ENCODE measurements at places on chromosomes 2 and 18.

- DNase-seq = no peak
Observed at GRCh38 chr18:3036108-3036507, 23.2 kb upstream of the LPIN2 start.

DNA sequence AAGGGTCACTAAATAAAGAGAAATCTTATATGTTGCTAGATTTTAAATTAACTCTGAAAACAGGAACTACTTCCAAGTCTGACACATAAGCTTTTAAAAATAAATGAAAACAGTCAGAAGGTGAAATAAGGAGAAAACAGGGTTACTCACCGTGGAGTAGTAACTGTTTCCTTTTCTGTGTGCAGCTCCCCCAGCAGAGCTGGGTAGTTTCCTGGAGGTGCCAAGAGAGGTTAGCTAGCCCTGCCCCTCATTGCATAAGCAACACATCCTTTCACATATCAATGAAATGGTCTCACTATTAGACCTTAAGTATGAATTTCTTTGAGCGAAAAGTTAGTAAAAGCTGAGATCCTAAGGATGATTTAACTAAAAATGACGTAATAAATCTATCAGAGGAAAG, 54.0 kb upstream of the GPR75 start:
- DNase-seq = no peak

DNA sequence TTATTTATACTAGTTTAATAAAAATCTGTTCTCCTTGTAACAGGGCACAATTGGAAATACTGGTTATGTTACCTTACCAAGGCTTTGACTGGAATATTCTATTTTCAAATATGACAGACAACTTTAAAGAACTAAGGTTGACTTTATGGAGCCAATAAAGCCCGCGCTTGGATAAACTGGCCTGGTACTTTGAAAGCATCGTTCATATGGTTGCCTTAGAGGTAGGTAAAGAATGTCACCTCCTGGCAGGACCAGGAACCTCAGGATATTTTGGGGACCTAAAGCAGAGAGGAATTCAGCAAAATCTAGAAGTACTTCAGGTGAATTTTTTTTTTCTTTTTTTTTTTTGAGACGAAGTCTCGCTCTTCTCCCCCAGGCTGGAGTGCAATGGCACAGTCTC, 71.2 kb upstream of the CREB1 start:
- DNase-seq = no peak

GRCh38 chr18:10322435-10322834, 132.0 kb upstream of the APCDD1 start:
- no peak for DNase-seq

DNA sequence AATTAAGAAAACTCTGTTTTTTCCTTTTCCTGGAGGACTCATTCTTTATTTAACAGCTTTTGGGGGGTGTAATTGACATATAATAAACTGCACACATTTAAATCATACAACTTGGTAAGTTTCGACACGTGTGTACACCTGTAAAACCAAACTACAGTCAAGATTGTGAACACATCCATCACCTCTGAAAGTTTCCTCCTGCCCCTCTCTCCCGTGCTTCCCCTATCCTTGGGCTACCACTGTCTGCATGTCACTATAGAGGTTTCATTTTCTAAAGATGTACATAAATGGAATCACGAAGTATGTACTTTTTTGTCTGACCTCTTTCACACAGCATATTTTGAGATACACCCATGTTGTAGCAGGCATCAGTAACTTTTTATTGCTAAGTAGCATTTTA, 100.0 kb downstream of the BIN1 start:
- DNase-seq = no peak

GRCh38 chr2:171688129-171688465, 828 bp downstream of the DYNC1I2 start:
- peak; percentile 5 for DNase-seq

DNA sequence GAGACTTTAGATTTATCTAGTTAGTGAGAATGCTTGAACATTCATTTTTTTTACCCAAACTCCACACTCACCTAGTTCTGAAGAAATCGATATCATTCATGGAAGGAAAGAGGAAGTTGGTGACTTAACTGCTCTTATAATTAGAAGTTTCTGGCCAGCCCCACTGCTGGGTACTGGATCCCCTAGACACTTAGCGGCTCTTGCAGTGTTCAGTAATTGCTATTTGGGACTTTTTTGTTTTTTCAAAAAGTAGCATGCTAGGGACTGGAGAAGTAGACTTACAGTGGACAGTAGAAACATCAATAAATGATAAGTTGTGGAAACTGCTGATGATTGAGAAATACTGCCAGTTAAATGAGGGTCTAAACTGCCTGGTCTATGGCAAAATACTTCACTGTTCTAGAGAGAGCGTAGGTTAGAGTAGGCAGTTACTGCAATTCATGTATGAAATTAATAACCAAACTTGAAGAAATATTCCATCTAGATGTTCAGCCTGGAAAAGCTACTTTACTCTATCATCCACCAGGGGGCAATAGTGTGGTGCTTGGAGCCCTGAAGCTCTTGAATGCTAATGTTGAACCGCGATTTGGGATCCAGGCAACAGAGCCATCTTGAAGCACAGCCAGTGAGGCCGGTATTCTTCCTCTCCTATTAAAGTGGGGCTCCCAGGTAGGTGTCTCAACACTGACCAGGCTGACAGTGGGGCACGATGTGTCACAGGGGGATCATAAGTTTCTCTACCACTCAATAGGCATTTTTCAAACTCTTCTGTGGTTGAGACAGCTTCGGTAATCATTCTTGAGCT, 146.1 kb upstream of the SESTD1 start:
- DNase-seq = peak; percentile 65

- DNase-seq = no peak
Observed at GRCh38 chr18:35993013-35993412, 20.5 kb downstream of the RMP24 start.

DNA sequence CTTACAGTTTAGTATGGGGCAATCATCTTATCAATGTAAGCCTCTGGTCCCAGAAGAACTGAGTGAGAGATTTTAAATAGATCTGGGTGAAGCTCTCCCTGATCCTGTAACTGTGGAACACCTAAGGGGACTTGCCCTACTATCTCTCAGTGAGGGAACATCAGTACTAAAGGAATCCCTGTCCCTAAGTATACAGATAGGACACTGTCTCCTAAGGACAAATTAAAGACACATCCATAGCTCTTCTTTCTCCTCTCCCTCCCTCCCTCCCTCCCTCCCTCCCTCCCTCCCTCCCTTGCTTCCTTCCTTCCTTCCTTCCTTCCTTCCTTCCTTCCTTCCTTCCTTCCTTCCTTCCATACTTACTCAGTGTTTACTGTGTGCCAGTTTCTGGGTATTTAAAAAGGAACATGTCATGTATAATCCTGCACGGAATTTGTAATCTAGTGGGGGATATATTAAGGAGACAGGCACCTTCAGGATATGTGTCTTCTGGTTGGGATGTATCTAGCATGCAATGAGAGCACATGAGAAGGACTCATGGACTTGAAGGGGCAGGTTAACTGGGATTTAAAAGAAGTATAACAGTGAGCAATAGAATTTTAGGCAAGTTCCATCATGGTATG, 222.2 kb upstream of the ATP5MC3 start:
- DNase-seq = no peak

GRCh38 chr2:120108049-120108448, 95.2 kb downstream of the EPB41L5 start:
- peak; percentile 76 for DNase-seq

GRCh38 chr18:62898359-62898758, 183.0 kb downstream of the PHLPP1 start:
- DNase-seq = no peak

DNA sequence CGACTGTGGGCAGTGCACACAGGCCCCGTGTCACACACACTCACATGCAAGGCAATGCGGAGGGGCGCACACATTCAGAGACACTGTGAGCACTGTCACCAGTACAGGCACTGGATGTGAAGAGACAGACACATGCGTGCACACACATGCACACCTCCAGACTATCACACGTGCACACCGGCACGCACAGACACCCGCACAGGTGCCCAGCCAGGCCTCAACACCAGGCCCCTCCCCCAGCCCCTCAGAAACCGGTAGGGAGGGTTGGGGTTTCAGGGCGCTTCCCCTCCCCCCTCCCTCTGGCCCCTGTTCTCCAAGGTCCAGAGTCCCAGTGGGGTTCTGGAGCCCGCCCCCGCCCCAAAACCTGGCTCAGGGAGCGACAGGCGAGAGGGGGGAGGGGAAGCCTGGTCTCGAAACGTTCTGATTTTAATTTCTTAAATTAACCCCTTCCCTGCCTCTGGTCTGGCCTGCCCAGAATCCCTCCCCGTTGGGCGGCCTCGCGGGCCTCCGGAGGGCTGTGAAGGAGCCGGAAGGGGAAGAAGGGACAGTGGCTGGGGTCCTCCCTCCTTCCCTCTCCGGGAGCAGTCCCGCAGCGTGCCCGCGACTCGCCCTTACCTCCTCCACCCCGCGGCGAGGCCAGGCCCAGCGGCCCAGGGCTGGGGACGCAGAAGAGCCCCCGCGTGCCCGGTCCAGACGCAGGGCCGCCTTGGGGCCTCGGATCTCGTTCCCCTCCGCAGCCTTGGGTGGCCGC, 558 bp downstream of the FBXO41 start:
- DNase-seq = no peak

- DNase-seq = no peak
Observed at GRCh38 chr2:241897231-241897916, 27.8 kb downstream of the RTP5 start.

- DNase-seq = peak; percentile 70
Observed at GRCh38 chr2:42568401-42569115, at the start of gene MTA3. MTA3 (plus strand) TSS chr2:42568632; CDS start chr2:42568746, 114 bp downstream.

DNA sequence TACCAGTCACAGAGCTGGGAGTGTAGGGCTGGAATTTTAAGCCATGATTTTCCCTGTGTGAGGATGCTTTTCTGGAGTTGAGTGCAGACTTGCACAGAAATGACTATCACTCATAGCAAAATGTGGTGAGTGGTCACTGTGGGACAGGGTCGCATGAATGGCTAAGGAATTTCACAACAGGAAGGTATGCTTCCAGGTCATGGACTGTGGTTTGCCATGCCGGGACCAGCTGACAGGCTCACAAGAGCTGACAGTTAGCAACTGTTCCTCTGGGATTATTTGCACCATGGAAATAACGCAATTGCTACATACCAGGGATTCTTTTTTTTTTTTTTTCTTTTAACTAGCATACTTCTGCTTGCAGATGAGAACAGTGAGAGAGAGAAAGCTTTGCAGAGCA, 3.8 kb upstream of the UXS1 start:
- peak; percentile 97 for DNase-seq

- DNase-seq = no peak
Observed at GRCh38 chr2:7639476-7639875, 722.3 kb downstream of the RNF144A start.

DNA sequence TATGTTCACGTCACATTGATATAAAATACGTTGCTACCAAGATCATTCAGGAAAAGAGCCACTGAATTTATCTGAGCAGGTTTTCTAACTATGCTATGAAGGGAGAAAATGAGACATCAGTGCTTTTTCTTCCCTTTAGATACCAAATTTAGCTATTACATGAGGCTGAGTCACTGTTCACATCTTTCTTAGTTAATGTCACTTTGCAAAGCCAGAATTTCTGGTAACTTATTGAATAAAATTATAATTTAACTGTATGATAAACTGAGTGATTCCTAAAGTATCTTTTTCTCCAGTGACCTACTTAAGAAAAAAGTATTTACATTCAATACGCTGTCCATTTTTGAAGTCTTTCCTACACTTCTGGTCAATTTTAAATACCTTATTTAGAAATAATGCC, 22.7 kb downstream of the C1D start:
- peak; percentile 5 for DNase-seq

GRCh38 chr2:61554604-61555003, 16.4 kb upstream of the XPO1 start:
- DNase-seq = no peak

DNA sequence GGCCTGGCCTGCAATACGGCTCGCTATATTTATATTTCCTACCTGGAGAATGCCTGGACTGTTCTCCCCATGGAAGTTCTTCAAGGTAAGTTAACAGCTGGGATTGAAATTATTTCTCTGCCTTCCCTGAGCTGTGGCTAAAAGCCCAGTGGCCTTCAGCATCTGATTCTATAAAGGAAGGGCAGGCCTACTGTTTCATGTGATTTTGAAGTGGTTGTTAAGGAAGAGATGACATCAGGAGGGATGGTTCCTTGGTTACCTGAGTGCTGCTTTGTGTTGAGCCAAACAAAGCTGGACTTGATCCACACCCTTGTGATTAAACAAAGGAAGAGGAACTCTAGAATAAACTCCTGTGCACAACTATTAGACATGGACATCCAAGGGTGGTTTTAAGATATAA, 61.6 kb downstream of the MFSD6 start:
- DNase-seq = peak; percentile 22

DNA sequence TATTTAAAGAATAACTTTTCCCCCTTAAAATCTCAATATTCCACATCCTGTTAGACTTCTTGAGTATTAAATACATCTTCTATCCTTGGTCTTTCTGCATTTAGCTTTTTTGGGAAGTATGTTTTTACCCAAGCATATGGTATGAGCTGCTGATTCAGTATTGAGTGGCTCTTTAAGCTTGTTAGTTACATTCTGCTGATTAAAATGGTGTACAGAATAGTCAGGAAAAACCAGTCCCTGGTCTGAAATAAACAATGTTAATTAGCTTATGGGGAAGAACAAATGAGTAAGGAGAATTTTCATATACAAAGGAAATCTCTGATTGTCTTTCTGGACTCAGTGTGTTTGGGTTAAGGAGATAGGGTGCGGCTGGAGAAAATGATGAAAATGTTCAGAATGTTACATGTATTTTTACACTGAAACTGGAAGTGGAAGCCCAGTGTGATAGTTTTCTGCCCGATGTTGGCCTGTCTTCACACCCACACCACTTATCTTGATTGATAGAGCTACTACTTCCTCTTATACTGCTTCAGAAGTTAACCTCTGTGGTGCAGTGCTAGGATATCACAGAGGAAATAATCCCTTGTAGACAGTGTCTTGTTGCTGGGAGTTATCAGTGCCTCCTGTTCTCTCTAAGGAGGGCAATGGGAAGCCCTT, 84.0 kb downstream of the MSH2 start:
- no peak for DNase-seq

- DNase-seq = no peak
Observed at GRCh38 chr2:7693246-7694075, 776.2 kb downstream of the RNF144A start.

All from fibroblast of skin of scalp (primary cell).